B cell (primary cell): ENCODE measurements at places on chromosomes 13 and 19. TPM values are rescaled to one million over a fixed set of nuclear protein-coding genes. Genes with fewer than 3 reads are reported as not detected.
A peak's percentile ranks its signal among the peaks of the same experiment; 100 is the strongest.

DNA sequence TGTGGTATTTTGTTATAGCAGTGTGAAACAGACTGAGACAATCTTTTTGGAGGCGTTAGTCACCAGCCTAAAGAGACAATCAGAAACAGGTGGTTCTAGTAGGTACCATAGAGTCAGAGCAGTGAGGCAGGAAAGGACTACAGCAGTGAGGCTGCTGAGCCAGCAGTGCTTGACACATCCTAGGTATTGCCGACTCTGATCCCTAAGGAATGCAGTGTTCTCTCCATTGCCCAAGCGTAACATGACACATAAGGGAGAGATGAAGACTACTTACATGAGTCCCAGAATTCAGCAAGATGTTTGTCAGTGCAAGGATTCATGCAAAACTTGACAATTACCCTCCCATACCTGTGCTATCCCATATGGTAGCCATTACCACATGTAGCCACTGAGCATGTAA, 62.4 kb upstream of the XPO4 start:
- no peak for DNase-seq

DNA sequence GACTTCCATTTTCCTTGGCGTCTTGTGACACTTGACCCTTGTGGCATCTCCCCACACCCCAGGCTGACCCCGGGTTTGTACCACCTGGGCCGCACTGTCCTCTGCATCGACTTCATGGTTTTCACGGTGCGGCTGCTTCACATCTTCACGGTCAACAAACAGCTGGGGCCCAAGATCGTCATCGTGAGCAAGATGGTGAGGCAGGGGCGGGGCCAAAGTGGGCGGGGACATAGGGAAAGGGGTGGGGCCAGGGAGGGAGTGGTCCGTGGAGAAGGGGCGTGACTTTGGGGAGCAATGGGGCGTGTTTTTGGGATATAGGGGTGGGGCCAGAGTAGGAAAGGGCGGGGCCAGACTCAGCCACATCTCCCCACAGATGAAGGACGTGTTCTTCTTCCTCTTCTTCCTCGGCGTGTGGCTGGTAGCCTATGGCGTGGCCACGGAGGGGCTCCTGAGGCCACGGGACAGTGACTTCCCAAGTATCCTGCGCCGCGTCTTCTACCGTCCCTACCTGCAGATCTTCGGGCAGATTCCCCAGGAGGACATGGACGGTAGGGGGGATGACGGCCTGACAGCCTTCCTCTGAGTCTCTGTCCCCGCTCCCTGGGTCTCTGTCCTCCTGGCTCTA, 42.8 kb downstream of the TRPM4 start:
- no peak for DNase-seq

- DNase-seq, result no peak
Observed at GRCh38 chr13:89150362-89150761, 1479.2 kb downstream of the SLITRK5 start.

DNA sequence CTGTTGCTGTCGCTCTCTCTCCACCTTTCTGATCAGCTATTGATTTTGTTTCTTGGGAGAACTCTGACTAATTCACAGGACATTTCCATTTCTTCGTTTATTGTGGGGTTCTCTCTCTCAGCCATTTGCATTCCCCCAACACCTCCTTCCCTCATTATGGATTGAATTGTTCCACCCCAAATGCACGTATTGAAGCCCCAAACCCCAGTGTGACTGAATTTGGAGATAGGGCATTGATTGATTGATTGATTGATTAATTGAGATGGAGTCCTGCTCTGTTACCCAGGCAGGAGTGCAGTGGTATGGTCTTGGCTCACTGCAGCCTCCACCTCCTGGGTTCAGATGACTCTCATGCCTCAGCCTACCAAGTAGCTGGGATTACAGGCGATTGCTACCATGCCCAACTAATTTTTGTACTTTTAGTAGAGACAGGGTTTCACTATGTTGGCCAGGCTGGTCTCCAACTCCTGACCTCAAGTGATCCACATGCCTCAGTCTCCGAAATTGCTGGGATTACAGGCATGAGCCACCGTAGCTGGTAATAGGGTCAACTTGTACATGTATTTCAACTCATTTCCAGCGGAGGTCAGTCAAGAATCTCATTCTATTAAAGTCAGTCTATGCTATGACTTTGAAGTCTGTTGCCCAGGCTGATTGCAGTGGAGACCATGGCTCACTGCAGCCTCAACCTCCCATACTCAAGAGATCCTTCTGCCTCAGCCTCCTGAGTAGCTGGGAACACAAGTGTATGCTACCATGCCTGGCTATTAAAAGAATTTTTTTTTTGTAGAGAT, 13.6 kb downstream of the NFILZ start:
- no peak for DNase-seq

- DNase-seq, result no peak
Observed at GRCh38 chr13:32956595-32956933, 59.7 kb upstream of the KL start.

DNA sequence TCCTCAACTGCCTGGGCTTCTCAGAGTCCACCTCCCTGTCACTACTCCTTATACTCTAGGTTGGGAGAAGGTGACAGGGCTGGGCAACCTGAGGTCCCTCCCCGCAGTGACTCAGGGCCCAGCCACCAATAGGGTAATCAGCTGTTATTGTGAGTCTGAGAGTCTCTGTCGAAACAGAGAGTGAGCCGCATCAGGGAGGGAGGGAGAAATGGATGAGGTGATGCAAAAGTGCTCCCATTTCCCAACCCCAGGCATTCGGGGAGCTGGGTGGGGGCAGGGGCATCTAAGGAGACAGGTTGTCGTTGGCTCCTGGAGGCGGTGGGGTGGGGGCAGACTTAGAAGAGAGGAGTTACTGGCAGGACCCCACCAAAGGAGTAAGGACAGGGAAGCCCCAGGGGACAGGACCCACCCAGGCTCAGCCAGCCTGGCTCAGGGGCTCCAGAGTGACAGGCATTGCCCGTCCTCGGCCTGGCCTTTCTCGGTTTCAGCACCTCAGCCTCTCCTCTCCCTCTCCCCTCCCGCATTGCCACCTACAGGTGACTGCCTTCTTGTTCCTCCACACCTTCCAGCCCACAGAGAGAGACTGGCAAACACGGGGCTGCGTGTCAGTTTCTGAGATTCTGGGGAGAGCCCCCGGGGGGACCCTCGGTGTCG, at the start of gene DMKN:
TSS of gene DMKN (minus strand) at position 22 of the 654 bp plus-strand sequence. CDS start 174 bp downstream, outside the sequence.
- no peak for DNase-seq

Gene SLITRK6
- not detected in 2 replicates for total RNA-seq

DNA sequence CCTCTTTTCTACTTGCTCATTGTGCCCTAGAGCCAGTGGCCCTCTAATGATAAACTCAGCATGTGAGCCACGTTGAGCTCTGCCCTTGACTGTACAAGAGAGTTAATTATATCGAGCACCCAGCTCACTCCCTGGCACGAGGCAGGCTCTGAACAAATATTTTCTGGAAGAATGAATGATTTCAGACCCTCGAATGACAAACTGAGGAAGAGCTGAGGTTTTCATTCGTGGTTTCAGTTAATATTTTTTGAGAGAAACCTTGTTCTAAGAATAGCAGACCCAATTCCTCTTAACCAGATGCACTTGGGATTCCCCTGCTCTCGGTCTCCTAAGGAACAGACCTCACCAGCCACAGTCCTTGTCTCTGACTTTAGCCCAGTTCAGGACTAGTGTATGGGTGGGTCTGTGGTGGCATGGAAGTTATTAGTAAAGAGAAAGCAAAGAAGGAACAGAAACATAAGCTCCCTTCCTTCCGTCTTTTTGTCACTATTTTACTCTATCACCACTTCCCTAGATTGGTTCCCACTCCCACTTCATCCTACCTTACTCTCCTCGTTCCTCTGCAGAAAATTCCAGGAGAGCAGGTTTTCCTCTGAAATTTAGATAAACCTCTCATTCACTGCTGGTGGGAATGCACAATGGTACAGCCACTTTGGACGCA, 22.1 kb upstream of the WDFY2 start:
- peak; percentile 30 for DNase-seq

- DNase-seq, result peak; percentile 88
Observed at GRCh38 chr19:43755256-43755801, 567 bp upstream of the SMG9 start.

- no peak for DNase-seq
Observed at GRCh38 chr19:14502334-14503092, 6.6 kb upstream of the GIPC1 start.

GRCh38 chr19:1855828-1856255, 7.5 kb downstream of the KLF16 start:
- no peak for DNase-seq

Gene TUBA3C
- not detected in 2 replicates for total RNA-seq

DNA sequence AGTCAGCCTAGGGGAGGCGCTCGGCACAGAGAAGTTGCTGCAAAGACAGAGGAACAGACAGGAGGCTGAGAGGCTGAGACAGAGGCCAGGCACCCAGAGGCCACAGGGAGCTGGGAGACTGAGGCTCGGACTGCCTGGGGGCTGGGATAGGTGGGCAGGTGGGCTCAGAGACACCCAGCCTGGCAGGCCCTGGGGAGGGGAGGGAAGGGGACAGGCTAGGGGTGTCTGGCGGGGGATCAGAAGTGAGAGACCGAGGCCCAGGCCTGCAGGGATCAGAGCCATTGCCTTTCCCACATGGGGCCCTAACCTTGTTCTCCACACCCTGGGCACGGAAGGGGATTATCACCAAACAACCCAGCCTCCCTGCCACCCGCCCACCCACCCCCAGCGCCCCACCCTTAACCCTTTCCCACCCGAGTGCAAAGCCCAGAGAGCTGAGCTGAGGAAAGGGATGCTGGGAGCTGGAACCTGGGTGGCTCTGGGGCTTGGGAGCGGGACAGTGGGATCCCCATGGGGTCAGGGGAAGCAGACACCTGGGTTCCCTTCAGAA, 1.3 kb downstream of the NTN5 start:
- DNase-seq, result no peak

GRCh38 chr13:36880961-36881360, 39.1 kb downstream of the SMAD9 start:
- DNase-seq, result no peak

DNA sequence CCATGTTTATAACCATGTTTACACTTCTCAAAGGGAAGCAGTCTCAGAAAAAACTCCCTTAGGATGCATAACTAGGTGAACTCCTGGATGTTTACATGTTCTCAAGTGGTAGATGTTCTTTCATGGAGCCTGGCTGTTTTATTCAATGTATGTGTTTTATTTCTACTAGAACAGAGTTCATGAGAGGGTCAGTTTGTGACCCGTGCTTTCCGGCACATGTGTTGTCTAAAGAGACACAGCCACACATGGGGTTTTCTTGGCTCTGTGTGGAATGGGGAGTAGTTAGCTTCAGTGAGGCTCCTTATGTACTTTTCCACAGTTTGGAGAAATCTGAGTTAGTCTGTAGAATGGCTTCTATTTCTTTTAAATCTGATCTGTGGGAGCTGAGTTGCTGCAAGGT, 60.9 kb downstream of the ATP8A2 start:
- no peak for DNase-seq

Gene IL12RB1
- 24.5 and 24.8 TPM in 2 replicates for total RNA-seq

Gene ZNF813
- 7.8 and 10.8 TPM in 2 replicates for total RNA-seq

Gene SYCN
- total RNA-seq, result not detected in 2 replicates

- no peak for DNase-seq
Observed at GRCh38 chr19:15263361-15263985, 31.2 kb upstream of the EPHX3 start.

DNA sequence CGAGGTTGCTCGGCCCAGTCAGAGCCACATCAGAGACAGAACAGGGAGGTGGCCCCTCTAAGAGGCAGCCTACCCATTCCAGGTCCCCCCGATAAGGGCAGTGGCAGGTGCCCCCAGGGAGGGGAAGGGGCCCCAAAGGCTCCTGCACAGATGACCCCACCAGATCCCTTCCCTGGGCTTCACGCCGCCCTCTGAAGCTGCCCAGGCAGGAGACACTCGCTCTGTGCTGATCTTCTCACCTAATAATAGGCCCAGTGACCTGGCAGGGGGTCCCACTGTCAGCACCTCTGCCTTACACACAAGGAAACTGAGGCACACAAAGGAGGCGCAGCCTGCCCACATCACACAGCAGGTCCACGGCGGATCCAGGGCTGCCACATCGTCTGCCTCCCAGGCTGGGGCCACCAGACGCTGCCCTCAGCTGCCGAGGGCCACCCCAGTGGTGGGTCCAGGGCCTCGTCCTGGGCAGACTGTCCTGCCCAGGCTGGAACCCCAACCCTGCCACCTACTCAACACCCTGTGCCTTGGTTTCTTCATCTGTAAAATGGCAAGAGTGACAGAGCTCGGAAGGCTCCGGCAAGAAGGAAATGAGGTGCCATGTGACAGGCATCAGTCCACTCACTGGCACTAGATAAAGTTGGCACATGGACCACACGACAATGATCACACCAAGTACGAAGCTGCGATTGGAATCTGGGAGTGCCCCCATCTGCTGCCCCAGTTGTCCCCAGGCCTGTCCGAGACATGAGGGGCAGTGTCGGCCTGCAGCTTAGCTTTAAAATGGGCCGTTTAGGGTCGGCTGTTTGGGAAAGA, 56.5 kb downstream of the KLF2 start:
- DNase-seq, result no peak

- no peak for DNase-seq
Observed at GRCh38 chr19:3599776-3600187, 6.9 kb downstream of the TBXA2R start.

- no peak for DNase-seq
Observed at GRCh38 chr13:104810242-104810641, 1725.2 kb downstream of the EFNB2 start.

Gene ZNF723
- total RNA-seq, result not detected in 2 replicates

GRCh38 chr13:101655435-101655834, 203.0 kb downstream of the ITGBL1 start:
- peak; percentile 7 for DNase-seq
